Germinal center (tissue), 1 donor: ENCODE measurements at places on chromosomes 16 and 17.
A peak's percentile ranks its signal among the peaks of the same experiment; 100 is the strongest.

GRCh38 chr17:77892031-77892430, 66.5 kb upstream of the TNRC6C start:
- no peak for DNase-seq

- peak; percentile 72 for DNase-seq
Observed at GRCh38 chr16:57530104-57530521, 6.3 kb downstream of the CCDC102A start.

GRCh38 chr17:56141046-56141839, 12.0 kb upstream of the ANKFN1 start:
- no peak for DNase-seq

GRCh38 chr16:75309899-75310430, 58.5 kb upstream of the BCAR1 start:
- no peak for DNase-seq

- DNase-seq: no peak
Observed at GRCh38 chr17:16974569-16975276, 2.8 kb upstream of the TNFRSF13B start.

- no peak for DNase-seq
Observed at GRCh38 chr17:21246698-21247097, 6.5 kb downstream of the NATD1 start.

- no peak for DNase-seq
Observed at GRCh38 chr17:69486779-69487637, 72.5 kb downstream of the MAP2K6 start.

GRCh38 chr17:61684818-61685217, 93.8 kb upstream of the NACA2 start:
- no peak for DNase-seq

- DNase-seq: no peak
Observed at GRCh38 chr17:34423978-34424813, 61.2 kb upstream of the CCL1 start.

GRCh38 chr17:76968707-76969597, 100.7 kb downstream of the MGAT5B start:
- peak; percentile 90 for DNase-seq

DNA sequence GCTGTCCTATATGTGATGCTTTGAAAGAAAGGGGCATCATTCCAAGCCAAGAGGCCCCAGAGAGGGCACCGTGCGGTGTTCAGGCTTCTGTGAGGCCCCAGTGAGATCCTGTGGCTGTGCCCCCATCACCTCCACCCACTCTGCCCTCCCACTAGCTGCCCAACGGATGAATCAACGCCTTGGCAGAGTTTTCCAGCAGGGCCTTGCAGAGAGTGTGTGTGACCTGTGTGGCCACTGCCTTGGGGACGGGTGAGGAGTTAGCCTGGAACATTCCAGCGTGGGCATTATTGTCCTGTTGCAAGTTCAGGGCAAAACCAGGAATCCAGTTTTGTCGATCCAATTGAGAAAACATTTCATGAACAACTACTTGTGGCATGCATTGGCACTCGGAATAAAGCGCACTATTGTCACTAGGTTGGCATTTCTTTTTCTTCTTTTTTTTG, 53.7 kb downstream of the SF3B3 start:
- no peak for DNase-seq

DNA sequence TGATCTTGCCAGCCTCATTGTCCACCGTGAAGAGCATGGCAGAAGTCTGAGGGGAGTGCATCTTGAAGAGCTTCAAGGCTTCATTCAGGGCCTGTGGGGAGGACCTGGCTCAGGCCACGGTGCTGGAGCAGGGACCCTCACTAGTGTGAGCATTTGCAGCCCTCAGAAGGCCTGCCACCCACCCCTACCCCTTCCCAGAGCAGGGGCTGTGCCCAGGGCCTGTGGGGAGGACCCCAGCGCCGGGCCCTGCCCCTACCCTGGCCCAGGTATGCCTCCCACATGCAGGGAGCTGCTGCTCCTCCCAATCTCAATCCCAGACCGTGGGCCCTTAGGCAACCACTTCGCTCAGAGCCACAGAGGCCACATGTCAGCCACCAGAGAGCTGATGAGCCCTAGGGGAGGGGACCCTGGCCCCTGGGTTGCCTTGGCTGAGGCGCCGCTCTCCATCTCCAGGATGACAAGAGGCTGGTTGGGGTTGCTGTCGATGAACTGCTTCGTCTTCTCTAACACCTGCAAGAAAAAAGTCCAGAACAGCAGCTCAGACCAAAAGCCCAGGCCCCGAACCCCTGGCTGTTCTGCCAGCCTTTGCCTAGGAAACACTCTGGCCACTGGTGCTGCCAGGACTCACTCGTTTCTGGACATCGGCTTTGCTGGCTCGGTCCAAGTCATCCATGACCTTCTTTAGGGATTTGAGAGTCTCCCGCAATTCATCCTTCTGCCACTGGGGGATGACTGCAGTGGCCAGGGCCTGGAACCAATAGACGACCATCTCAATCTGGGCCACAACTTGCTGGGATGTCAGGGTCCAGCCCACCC, 1.8 kb upstream of the EXOSC6 start:
- DNase-seq: peak; percentile 27

DNA sequence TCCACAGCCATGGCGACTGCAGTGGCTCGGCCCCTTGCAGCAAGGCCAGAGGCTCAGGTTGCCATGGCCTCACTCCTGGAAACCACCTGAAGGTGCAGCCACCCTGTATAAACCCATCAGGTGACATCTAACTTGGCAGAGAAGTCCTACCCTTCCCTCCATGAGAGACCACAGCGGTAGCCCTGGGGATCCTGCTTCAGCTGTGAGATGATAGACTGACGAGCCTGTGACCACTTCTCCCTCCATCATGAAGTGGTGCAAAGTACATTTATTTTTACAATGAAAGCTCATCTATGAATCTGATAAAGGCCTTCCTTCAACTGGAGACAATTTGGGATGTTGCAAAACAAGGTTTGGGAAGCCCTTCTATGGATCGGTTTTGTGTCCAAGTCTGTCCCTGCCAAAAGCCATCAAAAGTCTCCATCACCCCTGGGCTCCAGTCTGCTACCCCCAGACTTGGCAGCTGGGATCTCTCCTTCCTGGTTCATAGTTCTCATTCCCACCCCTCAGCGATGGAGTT, 1.8 kb downstream of the ZACN start:
- no peak for DNase-seq

DNA sequence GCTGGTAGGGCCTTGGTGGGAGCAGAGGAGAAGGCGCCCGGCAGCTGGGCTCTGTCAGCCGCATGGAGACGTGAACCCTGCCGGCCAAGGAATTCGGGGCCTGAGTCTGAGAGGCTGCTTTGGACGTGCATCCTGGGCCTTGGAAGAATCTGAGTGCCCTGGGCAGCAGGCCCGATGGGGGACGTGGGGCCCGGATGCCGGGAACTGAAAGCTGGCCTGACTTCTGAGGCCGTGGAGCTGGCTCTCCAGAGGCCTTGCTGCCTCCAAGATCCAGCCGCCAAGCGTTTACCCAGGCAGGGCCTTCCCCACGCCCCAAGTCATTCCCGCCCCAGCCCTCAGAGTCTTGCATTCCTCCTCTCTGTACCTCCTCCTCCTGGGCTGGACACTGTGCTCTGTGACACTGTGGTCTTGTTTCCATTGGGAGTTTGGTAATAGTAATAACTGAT, 37.2 kb downstream of the NKD1 start:
- DNase-seq: no peak

DNA sequence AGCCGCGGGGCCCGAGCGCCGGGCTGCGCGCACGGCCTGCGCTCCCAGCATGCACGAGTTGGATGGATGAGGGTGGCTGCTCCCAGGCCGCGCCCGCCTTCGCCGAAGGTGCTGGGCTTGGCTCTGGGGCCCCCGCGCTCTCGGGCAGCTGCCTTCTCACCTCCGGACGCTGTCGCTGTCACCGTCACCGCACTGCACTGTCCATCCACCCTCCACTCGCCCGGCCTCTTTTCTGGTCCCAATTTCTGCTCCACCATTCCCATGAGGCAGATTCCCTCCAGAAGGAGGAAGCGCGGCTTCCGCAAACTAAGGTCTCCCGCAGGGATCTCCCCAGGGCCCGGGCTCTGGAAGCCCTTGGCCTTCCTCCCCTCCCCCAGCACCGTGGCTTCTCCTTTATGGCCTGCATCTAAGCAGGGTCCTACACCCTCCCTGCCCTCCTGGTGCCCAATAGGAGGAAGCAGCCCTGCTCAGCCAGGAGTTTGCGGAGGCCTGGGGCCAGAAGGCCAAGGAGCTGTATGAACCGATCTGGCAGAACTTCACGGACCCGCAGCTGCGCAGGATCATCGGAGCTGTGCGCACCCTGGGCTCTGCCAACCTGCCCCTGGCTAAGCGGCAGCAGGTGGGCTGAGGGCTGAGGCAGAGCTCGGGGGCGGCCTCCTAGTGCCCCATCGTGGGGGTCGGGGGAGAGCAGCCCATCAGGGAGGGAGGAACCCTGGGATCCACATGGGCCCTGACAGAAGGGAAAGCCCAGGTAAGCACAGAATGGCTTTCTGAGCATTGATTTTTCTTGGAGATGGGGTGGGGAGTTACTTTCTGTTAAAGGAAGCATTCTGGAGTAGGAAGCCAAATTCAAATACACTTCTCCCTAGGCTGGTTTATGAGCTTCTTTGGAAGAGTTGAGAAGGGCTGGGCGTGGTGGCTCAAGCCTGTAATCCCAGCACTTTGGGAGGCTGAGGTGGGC, 899 bp downstream of the ACE start:
- no peak for DNase-seq

GRCh38 chr16:69481901-69482341, 57.5 kb downstream of the CYB5B start:
- DNase-seq: no peak

GRCh38 chr17:32777436-32777835, 99.5 kb downstream of the MYO1D start:
- DNase-seq: no peak

DNA sequence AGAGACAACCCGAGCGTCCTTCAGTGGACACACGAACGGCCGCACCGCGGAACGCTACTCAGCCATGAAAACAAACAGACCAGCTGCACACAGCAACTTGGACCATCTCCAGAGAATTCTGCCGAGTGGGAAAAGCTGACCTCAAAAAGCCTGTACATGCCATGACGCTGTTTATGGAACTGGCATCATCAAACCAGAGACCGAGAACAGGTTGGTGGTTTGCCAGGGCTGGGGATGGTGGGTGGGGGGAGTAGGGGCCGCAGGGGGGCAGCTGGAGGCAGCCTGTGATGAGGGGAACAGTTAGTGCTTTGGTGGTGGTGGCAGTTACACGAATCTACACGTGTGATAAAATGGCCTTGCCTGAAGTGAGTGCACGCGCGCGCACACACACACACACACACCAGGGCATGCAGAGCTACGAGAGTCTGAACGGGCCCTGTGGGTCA, 169.8 kb downstream of the LAT start:
- DNase-seq: no peak

DNA sequence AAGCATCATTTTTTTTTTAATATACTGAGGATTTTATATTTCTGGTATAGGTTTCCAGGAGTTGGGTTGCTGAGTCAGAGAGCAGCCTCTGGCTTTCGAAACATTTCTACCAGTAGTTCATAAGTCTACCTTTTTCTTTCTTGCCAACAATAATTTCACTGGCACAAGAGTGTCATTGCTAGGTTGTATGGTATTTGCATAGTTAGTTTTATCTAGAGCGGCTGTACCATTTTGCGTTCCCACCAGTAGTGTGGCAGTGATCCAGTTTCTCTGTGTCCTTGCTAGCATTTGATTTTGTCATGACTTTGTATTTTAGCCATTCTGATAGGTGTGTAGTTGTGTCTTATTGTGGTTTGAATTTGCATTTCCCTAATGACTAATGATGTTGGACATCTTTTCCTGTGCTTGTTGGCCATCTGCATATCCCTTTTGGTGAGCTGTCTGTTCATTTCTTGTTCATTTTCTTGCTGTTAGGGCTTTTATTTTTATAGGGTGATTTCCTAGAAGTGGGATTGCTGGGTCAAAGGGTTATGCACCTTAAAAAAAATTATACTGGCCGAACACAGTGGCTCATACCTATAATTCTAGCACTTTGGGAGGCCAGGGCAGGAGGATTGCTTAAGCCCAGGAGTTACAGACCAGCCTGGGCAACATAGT, 39.9 kb downstream of the SNX29 start:
- no peak for DNase-seq

- DNase-seq: peak; percentile 29
Observed at GRCh38 chr17:65559804-65560627, 1.4 kb downstream of the AXIN2 start.

DNA sequence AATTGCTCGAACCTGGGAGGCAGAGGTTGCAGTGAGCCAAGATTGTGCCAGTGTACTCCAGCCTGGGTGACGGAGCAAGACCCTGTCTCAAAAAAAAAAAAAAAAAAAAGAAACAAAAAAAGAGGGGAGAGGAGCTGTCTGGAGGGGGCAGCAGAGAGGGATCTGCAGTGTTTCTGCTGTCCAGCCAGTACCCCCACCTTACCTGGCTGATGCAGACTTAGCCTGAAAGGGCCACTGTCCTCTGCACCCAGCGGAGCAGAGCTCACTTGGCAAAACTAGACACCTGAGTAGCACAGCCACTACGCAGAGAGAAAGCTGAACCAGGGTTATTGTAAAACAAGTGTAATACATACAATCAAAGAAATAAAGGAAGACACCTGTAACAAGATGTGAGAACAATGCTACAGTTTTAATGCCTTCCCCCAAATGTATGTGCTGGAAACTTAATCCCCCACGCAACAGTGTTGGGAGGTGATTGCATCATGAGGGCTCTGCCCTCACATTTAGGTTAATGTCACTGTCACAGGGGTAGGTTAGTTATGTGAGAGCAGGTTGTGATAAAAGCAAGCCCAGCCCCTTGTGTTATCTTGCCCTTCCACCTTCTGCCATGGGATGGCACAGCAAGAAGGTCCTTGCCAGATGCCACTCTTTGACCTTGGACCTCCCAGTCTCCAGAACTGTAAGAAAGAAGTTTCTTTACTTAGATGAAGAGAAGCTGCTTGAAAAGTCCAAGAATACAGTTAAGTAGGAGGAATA, 211.2 kb downstream of the RPTOR start:
- no peak for DNase-seq

GRCh38 chr17:81806461-81807209, 2.7 kb downstream of the GCGR start:
- DNase-seq: no peak

- no peak for DNase-seq
Observed at GRCh38 chr16:50282955-50283631, 16.7 kb downstream of the ADCY7 start.

- no peak for DNase-seq
Observed at GRCh38 chr17:82171750-82172375, 40.8 kb downstream of the CCDC57 start.

DNA sequence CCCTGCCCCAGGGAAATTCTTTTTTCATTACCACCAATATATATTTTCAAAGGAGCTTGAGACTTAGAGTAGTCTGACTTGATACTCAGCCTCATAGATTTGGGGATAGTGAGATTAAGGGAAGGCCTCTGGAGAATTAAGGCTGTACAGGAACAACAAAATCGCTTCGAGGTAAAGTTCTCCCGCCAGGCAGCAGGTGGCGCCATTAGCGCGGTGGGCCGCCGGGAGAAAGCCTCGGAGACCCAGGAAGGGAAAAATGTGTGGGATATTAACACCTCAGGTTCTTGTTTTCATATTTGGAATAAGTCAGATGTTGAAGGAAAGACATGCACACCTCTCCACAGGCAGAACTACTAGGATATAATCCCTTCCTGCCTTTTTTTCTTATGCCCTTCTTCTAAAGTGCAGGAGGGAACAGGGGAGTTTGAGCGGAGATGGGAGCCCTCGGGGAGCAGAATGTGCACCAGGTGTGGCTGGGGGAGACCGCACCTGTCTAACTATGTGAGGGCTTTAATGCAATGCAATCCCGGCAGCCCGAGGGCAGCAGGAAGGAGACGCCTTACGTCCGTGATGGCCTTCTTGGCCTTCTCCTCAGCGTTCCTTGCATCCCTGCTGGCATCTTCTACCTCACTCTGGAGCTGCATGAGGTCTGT, 25.9 kb downstream of the MYH3 start:
- peak; percentile 48 for DNase-seq

- DNase-seq: no peak
Observed at GRCh38 chr17:66949501-66949900, 15.0 kb upstream of the CACNG4 start.
